ENCODE measurements at places on chromosomes 5 and 9.
A peak's percentile ranks its signal among the peaks of the same experiment; 100 is the strongest.

DNA sequence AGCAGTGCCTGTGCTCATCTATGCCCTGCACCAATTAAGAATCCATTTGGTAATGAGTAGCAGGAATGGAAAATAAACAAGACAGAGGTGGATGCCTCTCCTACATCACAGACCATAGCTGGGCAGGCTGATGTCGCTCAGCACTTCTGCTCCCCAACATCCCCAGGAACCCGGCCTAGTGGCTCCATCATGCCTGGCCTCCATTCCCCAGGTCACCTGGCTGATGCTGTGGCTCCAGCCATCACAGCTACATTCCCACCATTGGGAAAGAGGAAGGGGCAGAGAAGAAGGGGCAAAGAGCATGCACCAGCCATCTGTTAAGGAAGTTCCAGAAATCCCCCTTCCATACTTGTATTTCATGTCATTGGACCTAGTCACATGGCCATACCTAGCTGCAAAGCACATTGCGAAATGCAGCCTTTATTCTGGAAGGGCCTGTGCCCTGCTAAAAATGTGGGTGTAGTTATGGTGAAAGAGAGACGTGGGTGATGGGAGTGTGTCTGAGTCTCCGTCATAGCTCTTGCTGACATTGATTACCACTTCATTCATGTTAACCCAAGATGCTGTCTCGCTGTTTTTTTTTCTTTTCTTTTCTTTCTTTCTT is 86.1 kb upstream of the ADAMTS2 start:
- DNase-seq: no peak

GRCh38 chr5:56282216-56282615 is 49.1 kb upstream of the ANKRD55 start:
- no peak for DNase-seq

DNA sequence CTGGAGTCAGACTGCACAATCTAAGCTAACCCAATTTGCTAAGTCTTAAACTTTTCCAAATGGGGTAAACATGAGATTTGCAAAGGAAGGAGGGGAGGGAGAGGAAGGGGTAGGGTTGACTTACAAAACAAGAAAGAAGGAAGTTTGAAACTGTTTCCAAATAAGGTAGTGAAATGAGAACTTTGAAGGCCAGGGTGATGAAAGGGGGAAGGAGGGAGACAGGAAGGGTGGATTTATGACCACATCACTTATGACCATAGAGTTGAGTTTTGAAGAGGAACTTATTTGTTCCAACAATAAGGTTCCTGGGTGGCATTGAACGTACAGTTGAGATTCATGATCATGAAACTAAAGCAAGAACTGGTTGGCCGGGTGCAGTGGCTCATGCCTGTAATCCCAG is 72.5 kb upstream of the DAPK1 start:
- DNase-seq: no peak

- peak; percentile 29 for DNase-seq
These were observed 453.5 kb downstream of the RAB3C start for GRCh38 chr5:59036274-59036961.

DNA sequence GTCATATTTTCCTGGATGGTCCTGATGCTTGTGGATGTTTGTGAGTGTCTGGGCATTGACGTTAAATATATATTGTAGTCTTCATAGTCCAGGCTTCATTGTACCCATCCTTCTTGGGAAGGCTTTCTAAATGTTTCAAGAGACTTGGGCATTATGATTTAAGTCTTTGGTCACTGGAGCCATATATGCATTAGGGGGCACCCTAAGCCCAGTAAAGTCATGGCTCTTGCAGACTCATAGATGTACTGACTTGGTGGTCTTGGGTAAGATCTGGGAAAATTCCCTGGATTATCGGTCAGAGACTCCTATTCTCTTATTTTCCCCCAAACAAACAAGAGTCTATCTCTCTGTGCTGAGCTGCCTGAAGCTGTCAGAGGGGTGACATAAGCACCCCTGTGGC is 271.1 kb downstream of the TRIM36 start:
- DNase-seq: no peak

GRCh38 chr5:42887575-42887974 is 75.9 kb upstream of the SELENOP start:
- no peak for DNase-seq

DNA sequence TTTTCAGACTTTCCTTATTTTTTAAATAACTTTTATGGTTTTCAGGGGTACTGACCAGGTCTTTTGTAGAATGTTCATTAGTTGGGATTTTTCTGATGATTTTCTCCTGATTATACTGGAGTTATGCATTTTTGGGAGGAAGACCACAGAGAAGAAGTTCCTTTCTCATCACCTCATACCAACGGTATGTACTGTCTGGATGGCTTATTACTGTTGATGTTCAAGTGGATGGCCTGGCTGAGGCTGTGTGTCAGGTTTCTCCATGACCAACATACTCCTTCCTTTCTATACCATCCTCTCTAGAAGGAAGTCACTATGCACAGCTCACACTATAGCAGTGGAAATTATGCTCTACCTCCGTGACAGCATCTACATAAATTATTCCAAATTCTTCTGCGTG is 71.1 kb upstream of the NR3C1 start:
- DNase-seq: no peak

DNA sequence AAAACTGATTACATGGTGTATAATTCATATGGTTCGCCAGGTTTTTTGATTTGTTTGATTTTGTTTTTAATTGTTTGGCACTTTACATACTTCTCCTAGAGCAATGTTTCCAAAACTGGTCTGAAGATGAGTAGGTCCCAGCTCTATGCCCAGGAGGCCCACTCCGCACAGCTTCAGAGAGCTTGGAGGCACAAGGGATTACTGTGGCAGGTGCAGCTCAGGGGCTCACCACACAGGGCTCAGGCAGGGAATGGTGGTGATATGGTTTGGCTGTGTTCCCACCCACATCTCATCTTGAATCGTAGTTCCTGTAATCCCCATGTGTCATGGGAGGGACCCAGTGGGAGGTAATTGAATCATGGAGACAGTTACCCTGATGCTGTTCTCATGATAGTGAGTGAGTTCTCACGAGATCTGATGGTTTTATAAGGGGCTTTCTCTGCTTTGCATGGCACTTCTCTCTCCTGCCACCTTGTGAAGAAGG is 296.6 kb downstream of the MED10 start:
- DNase-seq: no peak

DNA sequence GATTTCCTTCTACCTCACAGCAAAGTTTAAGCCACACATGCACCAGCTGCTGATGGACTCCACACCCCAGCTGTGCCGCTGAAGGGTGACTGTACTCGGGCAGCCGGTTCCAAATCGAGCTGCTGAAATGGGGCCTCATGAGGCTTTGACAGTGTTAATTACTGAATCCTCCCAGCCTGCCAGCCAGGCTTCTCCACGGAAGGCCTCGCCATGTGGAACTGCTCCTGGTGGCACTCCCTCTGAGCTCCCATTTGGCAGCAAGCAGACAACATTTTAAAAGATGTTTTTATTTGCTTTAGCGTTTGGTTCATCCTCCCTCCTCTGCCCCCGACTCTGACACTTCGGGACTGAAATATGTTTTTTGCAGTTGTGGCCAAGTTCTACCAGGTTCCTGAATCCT is 479.4 kb upstream of the MPDZ start:
- DNase-seq: no peak

DNA sequence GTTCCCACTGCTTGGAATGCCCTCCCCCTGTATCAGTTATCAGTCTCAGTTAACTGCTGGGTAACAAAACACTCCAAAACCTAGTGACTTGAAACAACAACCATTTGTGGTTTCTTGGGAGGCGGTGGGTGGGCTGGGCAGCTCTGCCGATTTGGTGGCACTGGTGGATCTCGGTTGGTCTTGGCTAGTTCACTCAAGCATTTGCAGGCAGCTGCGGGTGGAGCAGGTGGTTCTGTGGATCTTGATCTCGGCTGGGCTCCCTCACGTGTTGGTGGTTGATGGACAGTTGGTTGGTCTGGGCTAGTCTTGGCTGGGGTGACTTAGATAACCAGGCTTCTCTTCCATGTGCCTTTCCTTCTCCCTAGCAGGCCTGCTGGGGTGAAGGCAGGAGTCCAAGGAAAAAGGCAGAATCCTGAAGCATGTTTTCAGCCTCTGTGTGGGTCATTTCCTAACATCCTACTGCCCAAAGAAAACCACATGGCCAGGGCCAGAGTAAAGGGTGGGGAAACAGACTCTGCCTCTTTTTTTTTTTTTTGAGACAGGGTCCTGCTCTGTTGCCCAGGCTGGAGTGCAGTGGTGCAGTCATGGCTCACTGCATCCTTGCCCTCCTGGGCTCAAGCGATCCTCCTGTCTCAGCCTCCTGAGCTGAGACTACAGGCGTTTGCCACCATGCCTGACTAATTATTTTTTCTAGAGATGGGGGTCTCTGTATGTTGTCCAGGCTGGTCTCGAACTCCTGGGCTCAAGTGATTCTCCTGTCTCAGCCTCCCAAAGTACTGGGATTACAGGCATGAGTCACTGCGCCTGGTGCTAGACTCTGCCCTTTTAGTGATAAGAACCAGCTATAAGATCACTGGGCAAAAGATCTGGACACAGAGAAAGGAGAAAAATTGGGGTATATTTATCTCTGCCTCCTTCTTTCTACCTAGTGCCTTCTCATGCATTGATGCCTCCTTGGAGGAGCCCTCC is 183.7 kb downstream of the RGS3 start:
- no peak for DNase-seq

GRCh38 chr9:80615964-80616363 is 1044.2 kb downstream of the TLE4 start:
- DNase-seq: no peak

GRCh38 chr9:133991964-133992779 is at the start of gene VAV2:
VAV2 (minus strand) TSS chr9:133992324; CDS start chr9:133992278, 46 bp downstream.
- peak; percentile 40 for DNase-seq

- no peak for DNase-seq
These were observed 1035.2 kb upstream of the ARRDC3 start for GRCh38 chr5:92418341-92418740.

GRCh38 chr5:96615223-96615622 is 47.0 kb upstream of the CAST start:
- DNase-seq: no peak

- no peak for DNase-seq
These were observed 136.5 kb upstream of the RAI14 start for GRCh38 chr5:34519489-34520220.

- DNase-seq: no peak
These were observed 127.4 kb downstream of the COMMD10 start for GRCh38 chr5:116212225-116212624.

DNA sequence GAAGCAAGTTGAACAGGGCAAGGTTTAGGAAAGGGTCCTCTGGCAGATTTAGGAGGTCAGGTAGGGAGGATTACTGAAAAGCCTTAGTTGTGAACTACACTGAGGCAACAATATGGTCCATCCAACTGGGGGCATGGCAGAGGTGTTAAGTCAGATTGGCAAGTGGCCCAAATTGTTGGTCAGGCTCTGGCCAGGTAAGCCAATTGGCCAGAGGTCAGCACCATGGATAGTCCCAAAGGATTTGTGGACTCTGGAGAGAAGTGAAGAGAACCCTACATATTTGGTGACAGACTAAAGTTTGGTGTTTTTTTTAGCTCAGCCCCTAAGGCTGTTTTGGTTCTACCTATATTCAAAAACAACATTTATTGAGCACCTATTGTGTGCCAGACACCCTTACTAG is 39.1 kb upstream of the RASGRF2 start:
- DNase-seq: no peak

DNA sequence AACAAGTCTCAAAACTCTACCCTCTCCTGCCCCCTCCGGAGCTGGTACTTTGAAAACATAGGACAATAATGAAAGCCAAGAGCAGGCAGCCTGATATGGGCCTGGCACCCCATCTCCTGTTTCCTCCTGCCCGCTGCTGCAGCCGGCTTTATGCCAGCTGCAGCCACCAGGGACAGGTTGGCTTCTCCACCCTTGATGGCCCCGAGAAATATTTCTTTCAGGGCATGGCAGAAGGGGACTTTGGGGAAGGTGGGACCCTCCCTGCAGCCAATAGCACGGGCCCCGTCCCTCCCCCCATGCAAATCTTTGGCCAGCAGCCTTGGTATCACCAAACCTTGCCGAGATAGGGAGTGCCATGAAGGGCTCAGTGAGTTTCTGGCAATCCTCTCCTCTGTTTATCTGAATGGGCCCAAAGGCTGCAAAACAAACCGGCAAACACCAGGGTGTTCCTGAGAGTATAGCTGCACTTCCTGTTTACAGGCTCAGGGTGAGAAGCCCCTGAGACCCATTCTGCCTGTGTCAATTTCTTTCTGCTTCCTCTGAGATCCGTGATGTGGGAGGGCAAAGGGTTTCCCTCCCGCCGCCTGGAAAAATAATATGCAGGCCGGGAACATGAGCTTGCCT is 73.4 kb upstream of the BOD1 start:
- DNase-seq: no peak

DNA sequence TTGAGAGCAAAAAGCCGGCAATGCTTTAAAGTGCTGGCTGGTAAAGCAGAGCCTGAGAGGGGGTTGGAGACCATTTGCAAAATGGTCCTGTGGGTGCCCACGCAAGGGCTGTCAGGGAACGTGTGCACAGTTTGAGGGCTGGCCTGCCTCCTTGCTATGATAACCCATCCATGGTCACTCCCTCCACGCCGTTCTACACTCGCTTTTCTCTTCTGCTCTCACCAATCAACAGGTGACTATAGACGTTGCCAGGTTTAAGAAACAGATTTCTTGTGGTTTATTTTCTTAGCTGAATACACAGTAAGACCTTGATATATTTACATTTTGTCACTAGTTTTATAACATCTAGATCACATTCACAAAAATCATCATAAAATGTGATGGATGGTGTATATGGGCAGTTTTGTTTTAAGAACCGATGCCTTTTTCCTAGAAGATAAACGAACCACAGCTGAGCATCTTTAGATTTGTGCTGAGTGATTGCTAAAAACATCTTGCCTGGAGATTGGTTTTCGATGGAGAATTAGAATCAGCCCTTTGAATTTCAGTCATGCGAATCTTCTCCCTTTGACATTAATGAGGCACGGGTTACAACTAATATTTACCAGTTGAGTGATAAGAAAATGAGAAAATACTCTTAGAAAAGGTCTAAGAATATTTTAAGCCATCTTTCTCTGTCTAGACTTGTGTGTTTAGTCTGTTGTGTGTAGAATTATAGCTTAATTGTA is 13.9 kb downstream of the MAP1B start:
- no peak for DNase-seq

GRCh38 chr5:126497506-126497905 is 74.3 kb downstream of the GRAMD2B start:
- DNase-seq: no peak

DNA sequence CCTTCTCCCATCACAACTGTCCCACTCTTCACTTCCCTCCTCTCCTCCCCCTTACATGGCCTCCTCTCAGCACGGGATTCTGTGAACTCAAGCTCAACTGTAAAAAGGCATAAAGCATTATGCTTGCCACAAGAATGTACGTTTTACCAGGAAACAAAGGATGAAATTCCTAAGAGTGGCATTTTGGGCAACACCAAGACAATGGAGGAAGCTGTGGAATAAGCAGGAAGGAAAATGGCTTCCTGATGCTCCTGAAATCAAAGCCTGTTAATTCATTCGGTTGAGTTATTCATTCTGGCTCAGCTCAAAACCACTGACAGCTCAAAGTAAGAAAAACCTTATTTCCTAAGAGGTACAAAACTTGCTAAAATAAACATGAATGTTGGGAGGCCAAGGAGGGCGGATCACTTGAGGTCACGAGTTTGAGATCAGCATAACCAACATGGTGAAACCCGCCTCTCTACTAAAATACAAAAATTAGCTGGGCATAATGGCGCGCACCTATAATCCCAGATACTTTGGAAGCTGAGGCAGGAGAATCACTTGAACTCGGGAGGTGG is 40.8 kb upstream of the DMRT1 start:
- DNase-seq: no peak
